Suppressor macrophage (primary cell): ENCODE measurements at places on chromosomes 11 and 22.

DNA sequence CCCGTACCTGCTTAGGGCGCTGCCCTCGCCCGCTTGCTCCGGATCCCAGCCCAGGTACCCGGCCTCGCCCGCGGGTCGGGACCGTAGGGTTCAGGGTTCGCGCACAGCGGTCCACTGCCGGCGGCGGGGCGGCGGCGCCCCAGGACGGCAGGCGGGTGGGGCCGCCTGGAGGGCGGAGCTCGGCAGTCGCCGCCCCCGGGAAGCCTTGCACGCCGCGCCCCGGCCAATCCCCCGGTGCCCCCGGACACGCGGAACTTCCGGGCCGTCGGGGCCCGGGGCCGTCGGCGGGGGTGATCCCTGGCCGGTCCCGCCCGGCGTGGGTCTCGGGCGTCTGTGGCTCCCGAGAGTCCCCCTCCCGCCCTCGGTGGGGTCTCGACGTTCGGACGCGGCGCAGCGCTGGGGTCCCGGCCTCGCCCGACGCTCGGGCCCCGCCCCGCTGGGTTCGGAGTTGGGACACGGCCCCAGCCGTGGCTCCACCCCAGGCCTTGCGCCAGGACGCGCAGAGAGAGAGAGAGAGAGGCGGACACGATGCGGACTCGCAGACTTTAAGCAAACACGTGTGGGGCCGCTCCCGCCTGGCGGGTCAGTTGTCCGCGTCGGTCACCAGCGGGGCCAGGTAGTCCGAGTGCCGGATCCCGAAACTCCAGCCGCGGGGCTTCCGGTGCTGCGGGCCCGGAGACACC, at the start of gene TYMP:
Gene TYMP (minus strand): TSS at position 116 of the 683 bp plus-strand sequence. CDS start 303 bp downstream, outside the sequence.
- DNase-seq = peak; percentile 94

- no peak for DNase-seq
These were observed 10.5 kb downstream of the MAP4K2 start for GRCh38 chr11:64792482-64792881.

DNA sequence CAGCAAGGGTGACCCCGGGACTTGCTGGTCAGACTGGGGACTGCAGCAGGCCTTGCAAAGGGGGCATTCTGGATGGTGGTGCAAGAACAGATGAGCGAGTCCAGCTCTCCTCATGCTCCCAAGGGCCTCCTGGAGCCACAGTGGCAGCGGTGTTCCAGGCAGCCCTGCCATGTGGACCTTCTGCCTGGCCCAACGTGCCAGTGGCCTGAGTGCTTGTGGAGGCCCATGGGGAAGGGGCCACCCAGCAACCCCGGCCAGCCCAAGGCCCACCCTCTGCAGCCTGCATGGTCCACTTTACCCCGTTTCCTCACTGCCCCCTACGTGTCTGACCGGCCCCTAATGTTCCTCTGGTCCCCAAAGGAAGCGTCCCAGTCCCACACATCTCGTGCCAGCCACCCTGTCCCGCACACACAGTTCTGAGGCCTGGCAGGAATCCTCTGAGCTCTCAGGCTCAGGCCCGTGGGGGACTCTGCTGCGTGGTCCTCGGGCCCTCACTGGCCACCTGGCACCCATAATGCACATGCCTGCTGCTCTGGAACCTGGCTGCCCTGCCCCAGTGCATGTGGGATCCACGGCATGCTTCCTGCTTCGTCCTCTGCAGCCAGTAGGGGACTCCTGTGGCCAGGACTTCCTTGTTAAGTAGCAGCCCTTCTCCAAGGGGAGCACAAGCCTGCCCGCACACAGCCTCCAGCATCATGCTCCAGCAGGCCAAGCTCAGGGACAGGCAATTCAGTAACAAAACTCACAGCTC, 85.5 kb downstream of the DGCR2 start:
- no peak for DNase-seq

DNA sequence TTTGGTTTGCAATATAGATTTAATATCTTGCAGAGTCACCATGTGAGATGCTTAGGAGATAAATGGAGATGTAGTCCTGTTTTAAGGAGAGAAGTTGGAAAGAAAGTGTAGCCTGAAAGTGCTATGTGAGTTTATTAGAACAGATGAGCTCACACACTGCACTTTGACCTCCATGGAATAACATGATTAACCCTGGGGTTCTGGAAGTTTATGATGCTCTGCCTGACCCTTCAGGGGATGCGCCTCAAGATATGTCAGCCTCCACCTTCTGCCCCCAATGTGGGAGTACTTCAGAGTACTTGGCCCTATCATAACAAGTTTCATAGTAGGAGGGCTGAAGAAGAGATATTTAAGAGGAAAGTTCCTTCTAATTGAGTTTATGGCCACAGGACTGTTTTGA, 23.3 kb upstream of the TRIM21 start:
- DNase-seq = no peak

DNA sequence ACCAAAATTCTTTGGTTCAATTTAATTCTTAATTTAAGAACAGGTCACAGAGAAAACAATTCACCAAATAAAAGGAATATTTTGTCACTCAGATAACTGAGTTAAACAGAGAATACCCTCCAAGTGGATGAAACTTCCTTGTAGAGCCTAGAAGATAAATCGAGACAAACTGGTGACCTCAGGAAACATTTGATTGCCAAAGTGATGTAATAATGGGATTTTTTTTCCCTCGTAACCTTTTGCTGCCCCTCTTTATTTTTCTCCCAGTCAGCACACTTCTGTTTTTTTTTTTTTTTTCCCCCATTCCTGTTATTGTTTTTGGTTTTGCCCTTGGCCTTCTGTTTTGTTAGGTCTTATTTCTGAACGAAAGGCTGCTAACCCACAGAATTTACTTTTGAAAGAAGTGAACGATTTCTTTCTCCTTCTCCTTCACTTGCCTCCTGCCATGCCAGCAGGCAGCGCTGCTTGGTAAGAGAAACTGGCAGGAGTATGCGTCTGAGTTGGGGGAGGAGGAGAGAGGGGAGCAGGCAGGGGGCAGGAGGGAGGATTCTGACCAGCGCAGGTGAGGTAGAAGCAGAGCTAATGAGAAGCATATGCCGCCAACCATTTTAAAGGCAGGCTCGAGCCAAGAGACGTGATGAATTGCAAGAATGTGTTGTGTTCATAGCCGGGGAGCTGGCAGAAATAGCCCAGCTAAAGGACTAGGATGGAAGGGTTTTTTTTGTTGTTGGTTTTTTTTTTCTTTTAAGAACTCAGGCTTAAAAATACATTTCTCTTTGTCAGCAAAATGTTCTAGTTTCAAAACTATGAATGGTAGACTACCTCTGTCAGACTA, 121.9 kb upstream of the MTMR2 start:
- no peak for DNase-seq

GRCh38 chr11:925496-926301, at the start of gene AP2A2:
AP2A2 (plus strand) TSS chr11:925870; CDS start chr11:926022, 152 bp downstream.
- peak; percentile 98 for DNase-seq

GRCh38 chr22:35686298-35686697, 31.4 kb upstream of the APOL5 start:
- DNase-seq = no peak

DNA sequence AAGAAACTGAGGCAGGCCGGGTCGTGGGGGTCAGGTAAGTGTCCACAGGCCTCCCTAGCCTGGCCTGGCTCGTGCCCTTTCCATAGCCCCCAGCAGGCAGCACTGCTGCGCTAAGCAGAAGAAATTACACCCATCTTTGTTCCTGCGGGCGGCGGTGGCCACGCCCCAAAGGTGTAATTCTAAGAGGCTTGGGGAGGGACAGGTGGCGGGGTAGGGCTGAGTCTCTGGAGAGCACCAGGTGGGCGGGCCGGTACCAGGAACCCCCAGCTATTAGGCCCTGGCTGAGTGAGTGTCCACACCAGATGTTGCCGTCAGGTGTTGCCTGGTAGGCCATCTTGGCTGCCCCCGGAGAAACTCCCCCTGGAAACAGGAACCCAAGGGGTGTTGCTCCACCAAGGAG, 12.3 kb upstream of the ARAP1 start:
- DNase-seq = no peak

DNA sequence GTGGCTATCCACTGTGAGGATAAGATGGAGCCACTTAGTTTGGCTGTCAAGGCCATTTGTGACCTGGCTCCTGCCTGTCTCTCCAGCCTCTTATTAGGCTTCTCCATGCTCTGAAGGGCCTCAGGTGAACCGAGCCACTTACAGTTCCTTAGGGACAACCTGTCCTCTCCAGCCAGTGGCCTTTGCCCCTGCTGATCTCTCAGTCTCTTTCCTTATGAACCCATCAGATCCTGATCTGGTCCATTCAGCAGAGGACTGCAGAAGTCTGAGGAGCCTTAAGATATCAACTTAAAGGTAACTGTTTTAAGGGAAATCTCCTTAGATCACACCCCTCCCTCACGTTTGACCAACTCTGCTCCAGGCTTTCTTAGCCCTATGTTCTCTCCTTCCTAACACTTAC, 2.4 kb downstream of the DUSP18 start:
- DNase-seq = no peak

DNA sequence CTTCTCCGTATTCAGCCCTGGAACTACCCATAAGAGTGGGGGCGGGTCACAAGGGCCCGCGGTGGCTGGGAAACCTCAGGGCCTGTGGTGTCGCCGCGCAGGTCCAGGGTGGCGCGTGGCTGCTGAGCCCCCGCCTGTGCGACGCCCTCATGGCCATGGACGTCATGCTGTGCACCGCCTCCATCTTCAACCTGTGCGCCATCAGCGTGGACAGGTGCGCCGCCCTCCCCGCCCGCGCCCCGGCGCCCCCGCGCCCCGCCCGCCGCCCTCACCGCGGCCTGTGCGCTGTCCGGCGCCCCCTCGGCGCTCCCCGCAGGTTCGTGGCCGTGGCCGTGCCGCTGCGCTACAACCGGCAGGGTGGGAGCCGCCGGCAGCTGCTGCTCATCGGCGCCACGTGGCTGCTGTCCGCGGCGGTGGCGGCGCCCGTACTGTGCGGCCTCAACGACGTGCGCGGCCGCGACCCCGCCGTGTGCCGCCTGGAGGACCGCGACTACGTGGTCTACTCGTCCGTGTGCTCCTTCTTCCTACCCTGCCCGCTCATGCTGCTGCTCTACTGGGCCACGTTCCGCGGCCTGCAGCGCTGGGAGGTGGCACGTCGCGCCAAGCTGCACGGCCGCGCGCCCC, 2.4 kb downstream of the DRD4 start:
- peak; percentile 22 for DNase-seq

DNA sequence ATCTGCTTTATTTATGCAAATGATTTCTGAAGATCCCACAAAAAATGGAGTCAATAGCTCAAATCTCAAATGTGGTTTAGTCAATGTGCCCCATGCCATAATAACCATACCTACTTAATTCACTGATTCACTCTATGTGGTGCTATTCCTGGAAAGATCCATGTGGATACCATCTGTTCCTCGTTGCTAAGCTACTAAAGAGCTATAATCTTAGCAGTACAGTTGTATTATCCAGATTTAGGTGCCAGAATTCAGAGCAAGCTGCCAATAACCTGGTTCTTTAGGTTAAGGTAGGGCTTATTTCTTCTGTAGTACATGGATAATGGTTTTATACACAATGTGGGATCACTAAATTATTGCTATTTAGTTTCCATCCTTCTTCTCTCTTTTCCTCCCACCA, 974.7 kb upstream of the CCDC90B start:
- DNase-seq = no peak

- DNase-seq = no peak
These were observed 728.8 kb downstream of the NELL1 start for GRCh38 chr11:21398195-21398594.

DNA sequence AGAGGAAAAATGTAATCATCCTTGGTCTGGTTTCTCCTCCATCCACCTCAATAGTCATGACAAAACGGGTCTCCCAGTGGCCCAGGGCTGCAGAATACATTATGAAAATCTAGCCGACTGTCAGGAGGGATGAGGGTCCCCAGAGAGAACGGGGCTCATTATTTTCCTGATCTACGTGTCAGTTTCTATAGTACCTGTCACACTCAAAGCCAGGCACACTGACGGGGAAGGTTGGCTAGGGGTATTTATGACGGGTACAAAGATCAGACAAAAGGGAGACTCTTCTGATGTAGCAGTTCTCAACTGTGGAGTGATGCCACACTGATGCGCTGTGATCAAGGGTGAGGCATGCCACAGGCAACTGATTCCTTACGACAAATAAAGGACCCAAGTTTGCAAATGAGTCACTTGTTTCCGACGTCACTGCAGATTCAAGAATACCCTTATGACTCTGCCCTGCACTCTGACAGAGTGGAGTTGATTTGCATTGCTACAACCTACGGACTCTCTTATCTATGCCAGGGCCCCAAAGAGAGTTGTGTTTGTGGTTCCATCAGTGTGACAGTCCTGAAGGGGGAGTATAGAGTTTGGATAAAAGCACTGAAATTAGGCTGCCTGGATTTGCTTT, 188.2 kb upstream of the TBCEL start:
- DNase-seq = peak; percentile 9

DNA sequence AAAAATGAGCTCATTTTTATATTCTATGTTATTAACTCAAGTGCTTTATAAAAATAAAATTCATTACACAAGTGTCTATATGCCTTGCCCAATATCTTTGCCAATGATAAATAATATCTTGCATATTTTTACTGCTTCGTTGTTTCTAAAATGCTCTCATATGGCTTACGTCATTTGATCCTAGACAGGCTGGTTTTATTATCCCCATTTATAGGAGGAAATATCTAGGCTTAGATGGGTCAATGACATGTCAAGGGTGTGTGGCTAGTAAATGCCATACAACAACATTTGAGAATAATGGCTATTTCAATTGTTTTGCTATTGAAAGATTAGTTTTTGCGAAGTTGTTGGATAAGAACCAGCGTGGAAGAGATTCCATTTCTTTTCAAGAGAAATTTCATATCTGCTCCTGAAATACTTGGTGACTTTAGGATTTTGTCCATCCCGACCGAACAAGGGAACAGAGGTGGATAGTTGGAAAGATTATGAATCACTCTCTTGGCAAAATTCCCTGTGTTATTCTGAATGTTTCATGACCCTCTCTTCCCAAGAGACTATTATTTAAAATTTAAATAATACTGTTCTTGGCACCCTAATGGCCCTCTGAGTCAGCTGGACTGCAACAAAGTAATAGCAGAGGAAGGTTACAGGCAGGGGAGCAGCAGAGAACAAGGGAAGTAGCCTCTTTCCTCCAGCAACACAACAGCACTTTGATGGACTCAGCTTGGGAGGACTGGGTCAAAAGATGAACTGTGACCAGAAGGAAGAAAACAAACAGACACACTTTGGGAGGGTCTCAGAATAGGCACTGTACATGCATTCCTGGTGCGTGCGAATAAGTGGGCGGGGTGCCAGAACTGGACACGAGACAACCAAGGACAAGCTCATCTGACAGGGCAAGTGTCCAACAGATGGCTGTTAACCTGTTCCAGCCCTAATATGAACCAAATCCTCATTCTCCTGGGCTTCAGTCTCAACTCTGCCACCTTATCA, 94.5 kb downstream of the ME3 start:
- DNase-seq = no peak

- no peak for DNase-seq
These were observed 2.5 kb upstream of the DENND5A start for GRCh38 chr11:9267680-9268079.

DNA sequence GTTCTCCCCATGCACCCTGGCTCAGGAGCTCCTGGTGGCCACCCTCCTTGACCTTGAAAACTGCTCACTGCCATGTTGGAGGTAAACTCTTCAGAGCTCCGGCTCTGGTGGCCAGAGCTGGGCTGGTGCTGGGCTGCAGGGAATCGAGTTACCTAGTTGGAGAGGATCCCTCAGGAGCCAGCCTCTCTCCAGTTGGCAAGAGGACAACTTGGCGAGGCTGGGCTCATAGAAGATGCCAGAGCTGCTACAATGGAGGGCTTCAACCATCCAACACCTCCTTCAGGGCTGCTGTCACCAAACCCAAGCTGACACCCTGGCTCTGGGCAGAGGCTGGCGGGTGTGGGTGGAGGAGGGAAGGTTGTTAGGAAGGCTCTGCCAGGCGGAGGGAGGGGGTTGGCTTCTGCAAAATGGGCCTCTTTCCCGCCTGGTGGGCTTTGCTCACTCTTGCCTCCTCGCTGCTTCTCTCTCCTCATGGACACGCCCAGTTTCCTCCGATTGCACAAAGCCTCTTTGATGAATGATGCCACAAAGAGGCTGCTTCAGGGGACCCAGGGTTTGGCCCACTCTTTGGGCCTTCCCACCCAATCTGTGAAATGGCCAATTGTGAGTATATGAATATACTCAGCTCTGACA, 53.1 kb downstream of the THAP12 start:
- DNase-seq = no peak
